ENCODE measurements at places on chromosomes 4 and X.
A peak's percentile ranks its signal among the peaks of the same experiment; 100 is the strongest.

- DNase-seq, result no peak
Observed at GRCh38 chr4:178356725-178357124, 914.5 kb upstream of the AGA start.

DNA sequence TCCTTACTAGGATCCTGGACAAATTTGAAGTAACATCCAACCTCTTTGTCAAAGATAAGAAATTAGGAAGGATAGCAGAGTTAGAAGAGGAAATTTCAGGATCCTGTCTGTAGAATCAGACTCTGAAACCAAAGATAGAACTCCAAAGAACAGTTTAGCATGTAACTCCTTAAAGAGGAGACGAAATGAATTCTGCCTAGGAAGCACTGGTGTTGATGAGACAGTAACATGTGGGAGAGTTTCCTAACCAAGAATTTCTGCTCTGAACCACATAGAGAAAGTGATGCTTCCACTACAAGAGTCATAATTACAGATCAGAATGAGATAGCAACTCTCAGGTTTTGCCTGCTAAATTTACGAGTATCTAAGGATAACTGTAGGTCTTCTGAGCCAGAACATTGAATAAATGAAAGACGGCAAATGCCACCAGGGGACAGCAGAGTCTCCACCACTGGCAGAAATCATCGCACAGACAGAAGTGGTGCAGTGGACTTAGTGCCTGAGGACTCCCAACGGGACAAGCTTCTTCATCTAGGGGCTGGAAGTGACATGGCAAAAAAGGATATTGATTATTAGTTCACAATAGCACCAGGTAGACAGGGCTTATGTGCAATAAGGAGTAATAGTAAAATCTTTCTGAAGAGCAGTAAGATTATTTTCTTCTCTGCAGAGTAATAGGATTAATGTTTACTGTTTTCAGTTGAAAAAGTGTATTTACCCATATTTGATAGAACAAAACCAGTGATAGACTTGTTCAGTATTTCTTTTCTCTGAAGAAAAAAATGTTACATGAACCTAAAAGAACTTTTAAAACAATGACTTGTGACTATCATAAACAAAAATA is 6.7 kb upstream of the PPID start:
- DNase-seq, result peak; percentile 51

- DNase-seq, result peak; percentile 15
Observed at GRCh38 chr4:8707045-8707781, 114.6 kb downstream of the CPZ start.

DNA sequence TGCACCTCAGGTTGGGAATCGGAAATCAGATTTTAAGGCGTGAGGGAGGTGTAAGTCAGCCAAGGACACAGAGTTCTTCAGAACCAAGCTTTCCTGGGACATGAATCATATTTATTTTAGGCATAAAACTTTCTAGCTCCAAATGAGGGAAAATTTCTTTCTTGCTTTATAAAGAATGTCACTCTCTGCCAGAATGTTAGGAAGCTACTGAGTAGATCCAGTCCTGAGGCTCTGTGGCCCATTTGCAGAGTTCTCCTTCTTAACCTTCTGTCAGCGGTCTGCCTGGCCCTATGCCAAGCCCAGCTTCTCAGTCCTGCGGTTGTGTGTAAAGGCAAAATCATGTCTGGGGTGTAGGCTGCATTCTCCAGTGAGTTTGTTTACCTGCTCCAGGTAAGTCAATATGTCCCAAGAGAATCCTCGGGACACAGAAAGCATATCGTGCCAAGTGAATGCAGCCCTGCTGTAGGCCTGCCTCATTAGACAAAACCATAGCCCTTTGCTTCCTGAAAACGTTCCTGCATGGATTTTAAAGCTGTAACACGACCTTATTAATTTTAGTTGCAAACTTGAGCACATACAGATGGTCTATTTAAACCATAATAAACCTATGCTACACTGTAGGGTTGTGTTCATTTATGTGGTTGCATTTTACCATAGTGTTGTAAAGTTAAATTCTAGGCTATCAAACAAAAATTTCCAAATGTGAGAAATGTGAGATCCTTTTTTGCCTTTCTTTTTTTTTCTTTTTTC is 29.2 kb upstream of the CCNI start:
- peak; percentile 62 for DNase-seq

DNA sequence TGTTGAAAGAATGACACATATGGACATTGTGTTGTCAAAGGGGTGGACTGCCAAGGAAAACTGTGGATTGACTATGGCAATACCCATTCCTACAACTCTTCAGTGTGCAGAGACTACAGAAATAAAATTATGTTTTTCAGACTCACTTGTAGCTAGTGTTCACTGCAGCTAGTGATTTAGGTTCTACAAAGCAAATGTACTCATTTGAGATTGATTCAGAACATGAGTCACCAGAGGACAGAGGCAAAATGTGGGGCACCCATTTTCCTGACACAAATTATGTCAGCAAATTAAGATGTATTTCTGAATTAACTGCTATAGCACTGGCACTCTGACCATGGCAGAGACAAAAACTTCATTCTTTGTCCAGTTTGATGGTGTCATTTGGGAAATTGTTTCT is 40.7 kb downstream of the SPCS3 start:
- no peak for DNase-seq

- DNase-seq, result no peak
Observed at GRCh38 chrX:15438332-15438731, 54.1 kb upstream of the VEGFD start.

- peak; percentile 31 for DNase-seq
Observed at GRCh38 chr4:180134091-180134866, 2108.9 kb upstream of the TENM3 start.

GRCh38 chrX:19670321-19670750 is 155.0 kb upstream of the MAP3K15 start:
- no peak for DNase-seq

DNA sequence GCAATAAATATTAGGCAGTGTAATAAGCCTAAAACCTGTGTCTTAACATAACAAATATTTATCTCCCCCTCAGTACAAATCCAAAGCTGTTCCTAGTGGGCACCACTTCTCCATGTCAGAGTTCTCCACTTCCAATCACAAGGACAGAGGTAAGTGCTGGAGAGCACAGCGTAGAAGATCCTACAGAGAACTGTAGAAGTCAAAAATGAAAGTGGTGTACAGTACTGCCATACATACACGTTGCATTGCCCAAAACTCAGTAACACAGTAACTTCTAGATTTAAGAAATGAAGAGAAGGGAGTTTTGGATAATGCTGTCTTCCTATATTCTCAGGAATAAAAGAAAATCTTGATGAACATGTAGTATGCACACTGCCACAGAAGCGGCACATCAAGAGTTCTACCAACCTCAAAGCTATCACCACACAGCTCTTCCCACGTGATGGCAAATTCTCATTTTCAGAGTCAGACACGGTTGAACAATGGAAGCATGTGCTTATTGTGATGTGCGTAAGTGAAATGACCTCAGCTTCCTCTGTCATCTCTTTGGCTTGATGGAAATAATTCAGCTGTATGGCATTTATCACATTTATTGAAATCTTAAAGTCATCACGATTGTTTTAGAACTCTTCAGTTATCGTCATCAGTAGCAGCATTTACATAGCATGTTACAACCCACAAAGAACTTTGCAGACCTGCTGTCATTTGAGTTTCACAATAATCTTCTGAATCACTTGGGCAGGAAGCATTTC is 27.1 kb upstream of the SPANXN4 start:
- no peak for DNase-seq

DNA sequence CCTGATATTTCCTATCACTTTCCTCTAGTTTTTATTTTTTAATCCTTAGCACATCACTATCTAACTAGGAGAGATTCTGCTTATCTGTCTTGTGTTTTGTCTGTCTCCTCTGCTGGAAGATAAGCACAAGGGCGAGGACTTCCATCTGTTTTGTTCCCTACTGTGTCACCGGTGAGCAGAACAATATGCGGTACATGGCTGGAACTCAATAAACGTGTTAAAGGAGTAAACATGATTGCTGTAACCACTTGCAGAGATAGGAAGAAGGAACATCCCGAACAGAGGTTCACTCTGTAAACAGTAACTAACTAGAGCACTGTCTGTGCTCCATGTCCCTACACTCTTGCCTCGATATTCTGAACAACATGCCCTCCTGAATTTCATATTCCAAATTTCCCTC is 5.2 kb downstream of the HS3ST1 start:
- DNase-seq, result no peak

DNA sequence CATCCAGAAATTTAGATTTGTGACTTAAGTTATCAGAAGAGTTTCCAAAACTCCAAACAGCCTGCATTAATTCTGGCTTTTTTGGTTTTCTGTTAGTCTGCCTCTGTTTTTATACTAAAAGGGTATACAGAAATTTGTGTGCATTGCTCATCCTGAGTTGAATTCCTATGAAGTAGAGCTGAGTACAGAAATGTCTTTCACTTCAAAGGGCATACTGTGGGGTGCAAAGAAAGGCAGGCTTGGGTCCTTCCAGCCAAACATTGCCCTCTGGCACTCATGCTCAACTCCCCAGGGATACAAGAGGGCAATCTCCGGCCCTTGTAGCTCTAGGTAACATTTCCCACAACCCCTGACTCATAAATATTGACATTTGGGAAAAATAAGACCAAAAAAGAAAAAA is 27.6 kb upstream of the TMEM184C start:
- no peak for DNase-seq

GRCh38 chrX:15322072-15322471 is 6.6 kb upstream of the ASB11 start:
- no peak for DNase-seq

- no peak for DNase-seq
Observed at GRCh38 chr4:42080306-42080705, 72.1 kb downstream of the BEND4 start.

GRCh38 chr4:58453956-58454355 is 1343.8 kb upstream of the IGFBP7 start:
- no peak for DNase-seq

DNA sequence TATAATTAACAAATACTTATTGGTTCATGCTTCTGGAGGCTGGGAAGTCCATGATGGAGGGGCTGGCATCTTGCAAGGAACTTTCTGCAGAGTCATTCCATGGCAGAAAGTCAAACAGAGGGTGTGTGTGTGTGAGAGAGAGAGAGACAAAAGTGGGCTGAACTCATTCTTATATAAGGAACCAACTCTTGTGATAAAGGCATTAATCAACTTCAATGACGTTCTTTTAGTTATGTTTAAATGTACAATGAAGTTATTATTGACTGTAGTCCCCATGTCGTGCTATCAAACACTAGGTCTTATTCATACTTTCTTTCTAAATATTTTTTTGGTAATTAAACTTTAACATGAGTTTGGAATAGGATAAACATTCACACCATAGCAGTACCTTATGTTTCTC is 1408.8 kb downstream of the STIM2 start:
- no peak for DNase-seq

GRCh38 chr4:70110917-70111316 is 43.1 kb upstream of the PRR27 start:
- no peak for DNase-seq

DNA sequence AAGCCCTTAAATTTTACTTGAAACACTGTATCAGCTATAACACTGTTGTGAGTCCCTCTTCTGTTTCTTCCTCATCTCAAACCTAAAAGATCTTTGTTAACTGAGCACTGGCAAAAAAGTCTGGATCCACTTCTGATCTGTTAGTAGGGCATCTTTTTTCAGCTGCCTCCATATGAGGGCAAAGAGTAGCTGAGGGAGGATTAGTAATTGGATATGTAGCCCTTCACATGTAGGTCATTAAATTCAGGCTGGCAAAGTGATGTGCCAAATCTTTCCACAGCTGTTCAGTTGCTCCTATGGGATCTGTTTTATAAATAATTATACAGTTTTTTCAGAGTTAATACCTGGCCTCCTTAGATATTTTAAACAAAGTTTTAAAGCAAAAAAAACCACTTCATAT is 1.1 kb upstream of the TRMT10A start:
- DNase-seq, result peak; percentile 29

- no peak for DNase-seq
Observed at GRCh38 chrX:110293658-110294057, 24.2 kb downstream of the AMMECR1 start.

- no peak for DNase-seq
Observed at GRCh38 chr4:92447255-92447905, 143.6 kb downstream of the GRID2 start.

- DNase-seq, result no peak
Observed at GRCh38 chrX:119095936-119096335, 23.1 kb downstream of the CT47C1 start.

DNA sequence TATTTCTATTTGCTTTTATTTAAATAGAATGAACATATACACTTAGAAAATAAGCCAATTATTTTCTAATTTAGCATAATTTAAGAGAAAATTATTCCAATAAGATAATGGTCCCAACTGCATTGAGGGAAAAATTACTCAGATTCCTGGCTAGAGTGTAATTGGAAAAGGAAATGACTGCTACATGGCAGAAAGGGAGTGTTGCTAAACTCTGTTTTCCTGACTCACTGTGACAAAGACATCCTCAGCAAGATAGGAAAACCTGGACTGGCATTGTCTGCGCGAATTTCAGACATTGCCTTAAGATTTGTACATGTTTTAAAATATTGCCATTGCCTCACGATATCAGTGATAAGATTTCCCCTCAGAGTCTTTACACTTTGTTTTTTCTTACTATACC is 8.2 kb downstream of the TNIP3 start:
- no peak for DNase-seq

GRCh38 chr4:142202404-142203332 is 566.3 kb downstream of the IL15 start:
- no peak for DNase-seq

DNA sequence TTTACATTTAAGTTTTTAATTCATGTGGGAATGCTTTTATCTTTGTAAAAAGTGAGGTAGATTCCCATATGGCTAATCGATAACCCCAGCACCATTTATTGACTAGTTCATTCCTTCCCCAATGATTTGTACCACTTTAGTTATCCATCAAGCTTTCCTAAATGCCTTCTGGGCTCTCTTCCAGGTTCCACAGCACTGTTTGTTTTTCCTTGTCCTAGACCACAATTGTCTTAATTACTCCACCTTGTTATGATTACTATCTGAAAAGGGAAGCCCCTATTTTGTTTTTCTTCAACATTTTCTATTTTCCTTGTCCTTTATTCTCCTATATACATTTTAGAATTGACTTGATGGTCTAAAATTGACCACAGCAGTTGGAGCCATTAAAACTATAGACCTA is 48.5 kb upstream of the GPRIN3 start:
- DNase-seq, result no peak

DNA sequence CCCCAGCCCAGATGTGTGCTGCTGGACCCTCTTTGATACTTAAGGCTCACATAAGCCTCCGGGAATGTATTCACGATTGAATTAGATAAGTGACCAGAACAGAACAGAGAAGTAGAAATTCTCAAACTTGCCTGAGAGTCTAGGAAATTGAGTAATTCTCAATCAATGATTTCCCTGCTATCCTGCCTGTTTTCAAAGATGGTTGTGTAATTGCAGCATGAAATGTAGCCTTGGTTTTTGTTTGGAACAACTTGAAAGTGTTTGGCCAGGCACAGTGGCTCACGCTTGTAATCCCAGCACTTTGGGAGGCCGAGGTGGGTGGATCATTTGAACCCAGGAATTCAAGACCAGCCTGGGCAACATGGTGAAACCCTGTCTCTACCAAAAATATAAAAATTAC is 41.2 kb downstream of the TNIP2 start:
- no peak for DNase-seq

GRCh38 chr4:144820728-144821085 is 174.8 kb downstream of the HHIP start:
- DNase-seq, result peak; percentile 38

Measured in right hindlimb (tissue), 1 donor.